ENCODE measurements at places on chromosomes 13 and 19.

DNA sequence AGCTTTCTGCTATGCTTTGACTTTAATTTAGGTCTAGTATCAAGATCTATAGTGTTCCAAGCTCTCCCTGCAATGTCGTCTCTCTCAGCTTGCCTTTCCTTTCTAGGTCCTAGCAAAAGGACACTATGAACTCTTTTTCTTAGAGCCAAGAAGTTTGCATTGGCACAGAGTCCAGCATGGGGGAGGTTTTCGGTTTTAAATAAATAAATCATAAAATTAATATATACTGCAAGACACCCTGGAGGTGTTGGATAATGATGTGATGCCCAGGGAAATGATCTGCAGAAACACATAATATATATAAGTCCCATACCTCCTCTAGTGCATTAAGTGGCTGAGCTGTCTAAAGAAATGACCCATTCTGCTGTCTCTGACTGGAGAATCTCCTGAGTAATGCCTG is 316.4 kb upstream of the MAB21L1 start:
- DNase-seq = no peak

DNA sequence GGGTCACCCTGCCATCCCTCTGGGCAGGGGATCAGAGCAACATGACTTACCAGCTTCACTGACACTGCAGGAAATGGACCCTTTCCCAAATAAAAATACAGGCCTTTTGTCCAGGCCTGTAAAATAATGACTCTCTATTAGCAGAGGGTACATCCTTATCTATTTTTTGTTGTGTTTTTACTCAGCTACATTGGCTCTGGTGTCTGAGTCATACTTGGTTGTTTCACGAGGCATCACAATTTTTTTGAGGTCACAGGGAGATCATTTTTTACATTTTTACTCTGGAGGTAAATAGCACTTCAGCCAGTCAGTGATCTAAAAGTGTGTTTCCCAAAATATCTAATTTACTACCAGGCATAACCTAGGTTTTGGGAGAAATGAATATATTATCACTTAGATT is 6.9 kb upstream of the HTR2A start:
- no peak for DNase-seq

DNA sequence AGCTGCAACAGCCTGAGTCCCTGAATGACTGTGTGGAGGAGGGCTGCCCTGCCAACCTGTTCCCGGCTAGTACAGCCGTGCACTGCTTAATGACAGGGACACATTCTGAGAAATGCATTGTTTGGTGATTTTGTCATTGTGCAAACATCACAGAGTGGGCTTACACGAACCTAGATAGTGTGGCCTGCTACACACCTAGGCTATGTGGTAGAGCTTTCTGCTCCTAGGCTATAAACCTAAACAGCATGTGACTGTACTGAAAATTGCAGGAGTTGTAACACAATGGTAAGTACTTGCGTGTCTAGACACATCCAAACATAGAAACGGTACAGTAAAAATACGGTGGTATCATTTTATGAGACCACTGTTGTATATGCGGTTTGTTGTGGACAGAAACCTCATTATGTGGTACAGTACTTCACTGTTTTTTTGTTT is 35.0 kb downstream of the VASP start:
- no peak for DNase-seq

- DNase-seq = no peak
These were observed 4.8 kb downstream of the TJP3 start for GRCh38 chr19:3712663-3713611.

DNA sequence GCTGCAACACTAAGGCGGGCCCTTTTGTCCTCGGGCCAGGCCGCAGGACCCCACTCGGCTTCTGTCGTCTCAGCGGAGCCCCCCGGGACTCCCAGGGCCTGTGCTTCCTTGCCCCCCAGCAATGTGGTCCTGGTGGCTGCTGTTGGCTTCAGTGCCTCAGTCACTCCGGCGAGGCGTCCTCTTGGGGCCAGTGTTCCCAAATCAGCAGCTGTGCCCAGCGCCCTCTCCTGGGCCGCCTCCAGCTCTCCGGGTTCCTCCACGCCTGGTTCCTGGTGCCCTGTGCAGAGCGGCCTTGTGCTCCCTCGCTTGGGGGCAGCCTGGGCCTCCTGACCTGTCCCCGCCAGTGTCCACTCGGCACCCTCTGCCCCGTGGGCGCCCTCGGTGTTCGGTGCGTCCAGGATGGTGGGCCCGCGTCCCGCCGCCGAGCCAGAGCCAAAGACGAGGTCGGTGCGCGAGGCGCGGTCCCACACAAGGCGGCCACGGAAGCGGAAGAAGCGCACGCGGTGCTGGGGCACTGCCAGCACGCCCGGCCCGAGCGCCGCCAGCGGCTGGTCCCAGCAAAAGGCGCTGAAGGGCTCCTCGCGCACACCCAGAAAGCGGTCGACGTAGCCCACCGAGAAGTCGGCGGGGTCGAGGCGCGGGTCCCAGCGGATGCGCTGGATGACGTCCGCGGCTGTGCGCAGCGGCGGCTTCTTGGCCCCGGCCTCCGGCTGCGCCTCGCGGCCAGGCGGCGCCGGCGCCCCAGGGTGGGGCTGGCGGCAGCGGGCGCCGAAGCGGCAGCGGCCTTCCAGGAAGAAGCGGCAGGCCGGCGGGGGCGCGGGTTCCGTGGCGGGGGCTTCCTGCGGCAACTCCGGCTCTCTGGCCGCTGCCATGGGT is 685 bp downstream of the LENG9 start:
- peak; percentile 45 for DNase-seq

DNA sequence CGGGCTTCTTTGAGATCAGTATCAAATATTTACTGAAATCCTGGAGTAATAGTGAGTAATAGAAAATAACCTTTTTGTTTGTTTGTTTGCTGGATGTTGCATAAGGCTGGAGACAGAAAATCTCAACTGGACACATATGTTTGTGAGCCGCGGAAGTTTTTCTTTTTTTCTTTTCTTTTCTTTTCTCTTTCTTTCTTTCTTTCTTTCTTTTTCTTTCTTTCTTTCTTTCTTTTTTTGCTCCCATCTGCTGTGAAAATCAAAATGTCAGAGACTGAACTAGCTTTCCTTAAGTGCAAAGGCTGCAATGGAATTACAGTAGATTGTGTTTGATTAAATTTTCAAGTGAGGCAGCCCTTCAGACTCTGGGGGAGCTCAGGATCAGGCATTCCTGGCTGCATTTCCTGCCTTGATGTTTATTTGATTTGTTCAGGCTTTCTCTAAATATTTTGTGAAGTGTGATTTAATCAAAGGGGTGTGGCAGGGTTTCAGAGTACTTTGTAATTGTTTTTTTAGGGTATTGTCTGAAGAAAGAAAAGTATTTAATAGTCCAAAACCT is 319 bp downstream of the FRY start:
- DNase-seq = no peak

DNA sequence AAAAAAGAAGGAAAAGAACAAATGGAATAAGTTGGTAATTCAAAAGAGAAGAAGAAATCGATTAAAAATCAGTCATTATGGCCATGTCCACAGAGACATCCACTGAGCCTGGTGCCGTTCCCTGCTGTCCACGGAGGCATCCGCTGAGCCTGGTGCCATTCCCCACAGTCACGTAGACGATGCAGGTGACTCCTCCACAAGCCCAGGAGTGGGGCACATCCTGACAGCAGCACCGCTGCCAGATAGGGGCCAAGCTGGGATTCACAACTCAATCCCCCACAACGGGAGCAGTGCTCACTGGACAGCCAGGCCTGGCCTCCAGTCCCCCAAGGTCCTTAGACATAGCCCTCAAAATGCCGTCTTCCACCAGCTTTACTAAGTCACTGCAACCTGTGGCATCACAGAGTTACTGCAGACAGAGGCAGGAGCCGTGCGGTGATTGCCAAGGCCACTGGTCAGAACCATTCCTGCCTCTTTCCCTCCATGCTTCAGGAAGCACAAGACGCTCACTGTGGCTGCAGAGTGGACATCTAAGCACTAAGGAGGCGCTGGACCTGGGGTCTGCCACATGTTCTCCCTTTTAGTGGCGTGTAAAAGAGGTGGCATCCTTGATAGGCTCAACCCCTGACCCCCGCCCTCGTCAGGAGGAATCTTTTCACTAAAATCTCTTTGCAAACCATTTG is 131.5 kb upstream of the SPACA7 start:
- DNase-seq = no peak

GRCh38 chr19:7527516-7528191 is 5.2 kb downstream of the MCOLN1 start:
- no peak for DNase-seq

GRCh38 chr19:50333235-50333736 is 4.1 kb upstream of the KCNC3 start:
- peak; percentile 92 for DNase-seq

DNA sequence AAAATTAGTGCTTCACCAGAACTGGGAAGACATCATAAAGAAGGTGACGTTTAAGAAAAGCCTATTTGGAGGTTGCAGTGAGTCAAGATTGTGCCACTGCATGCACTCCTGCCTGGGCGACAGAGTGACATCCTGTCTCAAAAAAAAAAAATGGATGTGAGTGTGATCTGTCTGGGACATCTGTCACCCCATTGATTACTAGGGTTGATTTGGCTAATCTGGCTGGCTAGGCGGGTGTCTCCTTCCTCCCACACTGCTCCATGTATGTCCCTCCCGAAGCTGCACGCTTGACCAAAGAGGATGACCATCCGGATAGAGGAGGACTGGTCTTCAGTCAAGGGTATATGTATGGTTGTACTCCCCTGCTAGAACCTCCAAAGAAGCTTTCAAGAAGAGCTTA is 2.6 kb downstream of the GTF2F2 start:
- DNase-seq = no peak

- no peak for DNase-seq
These were observed 63.4 kb upstream of the LRCH1 start for GRCh38 chr13:46489586-46490023.

DNA sequence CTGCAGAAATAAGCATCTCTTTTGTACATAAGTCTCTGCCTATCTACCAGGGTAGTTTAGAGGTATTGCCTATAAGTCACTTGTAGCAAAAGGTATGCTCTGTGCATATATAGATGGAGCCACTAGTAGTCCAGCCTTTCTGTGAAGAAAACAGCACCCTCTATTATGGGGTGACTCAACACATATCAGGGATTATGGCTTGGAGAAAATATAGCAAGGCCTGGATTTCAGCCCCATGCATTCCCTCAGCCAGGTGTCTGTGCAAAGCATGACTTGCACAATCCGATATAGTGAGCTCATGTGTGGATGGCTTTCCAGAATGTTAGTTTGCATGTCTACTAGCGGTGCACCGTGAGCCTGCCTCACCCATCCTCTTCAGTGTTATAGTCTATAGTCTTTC is 13.4 kb upstream of the NALCN start:
- no peak for DNase-seq

GRCh38 chr13:73413656-73414055 is 354.9 kb downstream of the KLF5 start:
- no peak for DNase-seq

GRCh38 chr13:69300131-69300530 is 807.5 kb upstream of the ATXN8OS start:
- DNase-seq = no peak

GRCh38 chr13:42275506-42275905 is 3.6 kb downstream of the AKAP11 start:
- DNase-seq = no peak

DNA sequence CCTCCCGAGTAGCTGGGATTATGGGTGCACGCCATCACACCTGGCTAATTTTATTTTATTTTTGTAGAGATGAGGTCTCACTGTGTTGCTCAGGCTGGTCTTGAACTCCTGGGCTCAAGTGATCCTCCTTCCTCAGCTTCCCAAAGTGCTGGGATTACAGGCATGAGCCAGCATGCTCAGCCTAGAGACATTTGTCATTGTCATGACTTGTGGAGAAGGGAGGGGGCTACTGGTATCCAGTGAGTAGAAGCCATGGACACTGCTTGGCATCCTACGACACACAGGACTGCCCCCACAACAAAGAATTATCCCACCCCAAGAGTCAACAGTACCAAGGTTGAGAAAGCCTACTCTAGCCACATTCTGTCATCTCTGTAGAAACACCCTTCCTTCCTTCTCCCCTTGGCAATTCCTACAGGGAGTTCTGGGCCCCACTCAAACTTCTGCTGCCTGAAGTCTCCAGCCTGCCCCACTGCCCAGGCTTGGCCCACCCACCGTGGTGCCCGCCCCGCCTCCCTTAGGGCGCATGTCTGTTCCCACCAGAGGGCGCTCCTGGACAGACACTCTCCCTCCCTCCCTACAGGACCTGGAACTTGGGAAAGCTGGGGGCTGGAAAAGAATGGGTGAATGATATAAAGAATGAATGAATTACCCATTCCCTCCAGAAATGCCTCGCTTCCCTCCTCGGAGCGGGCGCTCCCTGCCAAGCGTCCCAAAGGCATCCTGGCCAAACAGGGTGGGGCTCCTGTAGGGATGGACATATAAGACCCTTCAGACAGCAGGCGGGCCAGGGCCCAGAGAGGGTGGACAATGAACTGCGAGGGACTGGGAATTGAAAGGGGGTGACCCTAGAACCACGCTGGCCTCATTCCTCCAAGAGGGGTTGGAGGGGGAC is 5.5 kb upstream of the EMP3 start:
- peak; percentile 72 for DNase-seq

GRCh38 chr13:39913339-39913738 is 257.9 kb downstream of the COG6 start:
- DNase-seq = no peak

GRCh38 chr19:49570997-49571676 is 9.2 kb downstream of the NOSIP start:
- no peak for DNase-seq

DNA sequence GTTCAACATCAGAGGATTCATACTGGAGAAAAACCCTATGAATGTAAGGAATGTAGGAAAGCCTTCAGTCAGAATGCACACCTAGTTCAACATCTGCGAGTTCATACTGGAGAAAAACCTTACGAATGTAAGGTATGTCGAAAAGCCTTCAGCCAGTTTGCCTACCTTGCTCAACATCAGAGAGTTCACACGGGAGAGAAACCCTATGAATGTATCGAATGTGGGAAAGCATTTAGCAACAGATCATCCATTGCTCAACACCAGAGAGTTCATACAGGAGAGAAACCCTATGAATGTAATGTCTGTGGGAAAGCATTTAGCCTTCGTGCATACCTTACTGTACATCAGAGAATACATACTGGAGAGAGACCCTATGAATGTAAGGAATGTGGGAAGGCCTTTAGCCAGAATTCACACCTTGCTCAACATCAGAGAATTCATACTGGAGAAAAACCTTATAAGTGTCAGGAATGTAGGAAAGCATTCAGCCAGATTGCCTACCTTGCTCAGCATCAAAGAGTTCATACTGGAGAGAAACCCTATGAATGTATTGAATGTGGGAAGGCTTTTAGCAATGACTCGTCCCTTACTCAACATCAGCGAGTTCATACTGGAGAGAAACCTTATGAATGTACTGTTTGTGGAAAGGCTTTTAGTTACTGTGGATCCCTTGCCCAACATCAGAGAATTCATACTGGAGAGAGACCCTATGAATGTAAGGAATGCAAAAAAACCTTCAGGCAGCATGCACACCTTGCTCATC is 15.4 kb downstream of the ZNF570 start:
- DNase-seq = no peak

Data from stimulated activated CD4-positive, alpha-beta T cell treated with anti-CD3 and anti-CD28 coated beads, Interleukin-12 subunit alpha, Interleukin-12 subunit beta, amount 100 ng/mL, for 24 hours (primary cell).